ENCODE measurements at places on chromosomes 4 and X. TPM values are rescaled to one million over a fixed set of nuclear protein-coding genes. Genes with fewer than 3 reads are reported as not detected.

GRCh38 chrX:103211012-103211715, 3.7 kb upstream of the BEX4 start:
- peak; percentile 23 for DNase-seq

DNA sequence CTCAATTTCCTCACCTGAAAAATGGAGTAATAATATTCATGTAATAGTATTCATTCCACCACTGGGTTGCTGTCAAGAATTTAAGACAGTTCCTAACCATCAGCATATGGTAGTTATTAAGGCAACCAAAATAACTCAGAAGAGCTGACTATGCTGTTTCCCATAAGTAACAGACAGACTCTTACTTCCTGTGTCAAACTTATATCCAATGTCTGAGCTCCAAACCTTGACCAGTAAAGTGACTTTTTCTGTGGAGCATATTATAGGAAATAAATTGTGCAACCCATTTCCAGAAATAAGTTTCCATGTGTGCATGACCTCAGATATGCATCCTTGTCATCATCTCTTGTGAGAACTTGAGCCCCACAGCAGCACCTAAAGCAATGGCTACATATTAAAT, 78.8 kb downstream of the HADH start:
- DNase-seq, result no peak

DNA sequence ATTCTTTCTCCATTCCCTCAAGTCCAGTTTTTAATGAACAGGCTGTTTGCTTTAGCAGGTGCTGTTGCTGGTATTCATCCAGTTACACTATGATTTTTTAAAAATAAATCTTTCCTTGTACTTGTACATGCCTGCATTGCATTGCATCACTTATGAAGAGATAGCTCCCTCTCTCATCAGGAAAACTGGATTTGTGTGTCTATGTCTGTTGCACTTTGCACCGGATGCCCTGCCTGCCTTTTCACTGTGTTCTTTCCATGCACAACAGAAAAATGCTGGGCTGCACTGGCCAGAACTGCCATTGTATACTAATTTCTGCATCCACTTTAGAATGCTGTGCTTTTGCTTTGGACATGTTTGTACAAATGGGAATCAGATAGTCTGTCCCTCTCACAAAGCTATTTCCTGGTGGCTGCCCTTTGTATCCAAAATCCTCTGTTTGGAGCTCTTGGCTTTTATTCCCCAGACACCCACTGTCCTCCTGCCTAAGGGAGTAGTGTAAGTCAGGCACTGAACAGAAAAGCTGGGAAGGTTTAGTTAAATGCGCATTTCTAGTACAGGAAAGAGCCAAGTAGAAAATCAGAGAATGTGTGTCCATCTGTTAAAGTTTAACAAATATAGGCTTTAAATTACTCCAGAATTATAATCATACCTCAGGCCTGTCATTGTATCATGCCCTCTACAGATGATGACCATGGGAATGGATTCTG, 119.1 kb downstream of the MBNL3 start:
- no peak for DNase-seq

GRCh38 chr4:2861631-2862436, 18.2 kb downstream of the ADD1 start:
- DNase-seq, result no peak

GRCh38 chr4:20255823-20256222, 4.1 kb downstream of the SLIT2 start:
- no peak for DNase-seq

- no peak for DNase-seq
Measured at GRCh38 chrX:39866229-39866628, 231.5 kb downstream of the BCOR start.

- DNase-seq, result peak; percentile 62
Measured at GRCh38 chrX:40543661-40544328, 37.0 kb upstream of the ATP6AP2 start.

GRCh38 chr4:165070560-165070959, 16.9 kb downstream of the TRIM75 start:
- no peak for DNase-seq

DNA sequence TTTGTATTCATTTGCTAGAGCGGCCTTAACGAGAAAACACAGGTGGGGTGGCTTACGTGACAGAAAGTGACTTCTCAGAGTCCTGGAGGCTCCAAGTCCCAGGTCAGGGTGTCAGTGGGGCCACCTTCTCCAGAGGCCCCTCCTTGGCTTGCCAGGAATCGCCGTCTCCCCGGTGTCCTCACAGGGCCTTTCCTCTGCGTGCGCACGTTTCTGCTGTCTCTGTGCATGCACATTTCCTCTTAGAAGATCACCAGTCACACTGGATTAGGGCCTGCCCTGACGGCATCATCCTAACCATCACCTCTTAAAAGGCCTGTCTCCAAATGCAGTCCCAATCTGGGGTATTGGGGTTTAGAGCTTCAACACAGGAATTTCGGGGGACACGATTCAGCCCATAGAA, 63.8 kb upstream of the HELT start:
- no peak for DNase-seq

DNA sequence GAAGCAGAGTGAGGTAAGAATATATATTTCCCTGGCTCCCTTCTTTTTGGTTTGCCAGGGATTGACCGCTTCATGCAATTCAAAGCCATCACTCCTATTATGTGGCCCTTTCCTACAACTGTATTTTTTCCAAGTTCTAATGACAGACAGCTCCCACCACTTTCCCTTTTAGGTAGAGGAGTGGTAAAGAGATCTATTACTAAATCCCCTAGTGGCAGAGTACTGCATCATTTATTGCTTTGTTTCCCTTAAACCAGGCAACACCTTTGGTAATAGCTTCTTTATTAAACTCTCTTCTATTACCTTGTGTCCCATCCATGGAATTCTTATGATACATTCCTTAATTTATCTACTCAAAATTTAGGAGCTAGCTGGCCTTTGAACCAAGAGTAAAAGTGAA, 90.7 kb downstream of the CNOT6L start:
- no peak for DNase-seq

- DNase-seq, result peak; percentile 52
Measured at GRCh38 chr4:140018931-140019618, 134.9 kb downstream of the MAML3 start.

DNA sequence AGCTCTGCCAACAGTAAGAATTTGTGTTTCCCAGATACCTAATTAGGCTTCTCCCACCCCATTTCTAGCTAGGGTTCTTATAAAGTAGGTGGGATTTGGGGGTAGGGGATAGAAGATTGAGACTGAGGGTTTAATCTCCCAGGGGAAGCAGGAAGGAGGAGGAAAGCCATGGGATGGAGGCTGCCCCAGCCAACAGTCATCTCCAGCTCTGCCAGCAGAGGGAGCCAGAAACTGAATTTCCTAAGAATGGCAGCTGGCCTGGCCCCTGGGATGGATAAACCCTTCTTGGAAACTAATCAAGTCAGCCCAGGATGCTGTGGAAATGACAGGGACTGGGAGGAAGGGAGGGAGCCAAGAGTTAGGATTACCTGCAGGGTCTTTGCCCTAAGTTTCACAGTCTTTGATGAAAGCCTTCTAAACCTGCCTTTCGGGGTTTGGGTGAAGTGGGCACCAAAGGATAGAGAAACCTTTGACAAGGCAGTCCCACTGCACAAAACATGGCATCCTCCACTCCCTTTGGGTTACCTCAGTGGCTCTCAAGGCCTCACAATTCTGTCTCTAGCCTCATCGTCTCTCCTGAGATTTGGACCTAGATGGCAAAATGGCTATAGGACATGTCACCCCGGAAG, 6.7 kb upstream of the ERCC6L start:
- DNase-seq, result peak; percentile 64

- no peak for DNase-seq
Measured at GRCh38 chr4:11467931-11468330, 39.2 kb upstream of the HS3ST1 start.

GRCh38 chr4:184934184-184934583, 84.1 kb upstream of the HELT start:
- DNase-seq, result no peak

GRCh38 chr4:27000122-27000521, 139.5 kb downstream of the STIM2 start:
- DNase-seq, result no peak

- no peak for DNase-seq
Measured at GRCh38 chrX:19811807-19812604, 75.4 kb downstream of the SH3KBP1 start.

DNA sequence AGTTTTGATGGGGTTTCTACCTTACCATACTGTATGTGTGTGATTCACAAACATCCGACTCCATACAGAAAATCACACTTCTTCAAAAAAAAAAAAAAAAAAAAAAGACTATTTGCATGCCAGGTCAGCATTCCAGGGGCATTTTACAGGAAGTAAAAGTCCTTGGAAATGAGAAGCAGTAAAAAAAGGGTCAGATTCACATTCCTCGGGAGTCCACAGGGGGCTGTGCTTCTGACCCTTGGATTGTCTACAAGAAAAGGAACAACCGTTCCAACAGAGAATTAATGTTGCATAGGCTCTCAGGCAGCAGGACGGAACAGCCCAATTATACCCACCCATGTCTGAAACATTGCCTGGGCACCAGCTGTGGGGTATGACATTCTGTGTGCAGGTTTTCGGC, 290.3 kb downstream of the LDB2 start:
- no peak for DNase-seq

The RBM46 gene
- not detected for total RNA-seq

The MAOB gene
- total RNA-seq, result 0.34 TPM

The HAND2 gene
- not detected for total RNA-seq
